Mammary microvascular endothelial cell (primary cell): ENCODE measurements at places on chromosomes 12 and 14. TPM values are rescaled to one million over a fixed set of nuclear protein-coding genes. Genes with fewer than 3 reads are reported as not detected.

The RND1 gene
- 4.1 and 5.3 TPM in 2 replicates for total RNA-seq

The SLC7A7 gene
- 12.2 and 12.6 TPM in 2 replicates for total RNA-seq

The CIROP gene
- total RNA-seq, result not detected in 2 replicates

The KRT3 gene
- total RNA-seq, result not detected in 2 replicates

The KIF26A gene
- 7.3 and 9.4 TPM in 2 replicates for total RNA-seq

The SERPINA10 gene
- not detected in 2 replicates for total RNA-seq

The XPOT gene
- 48.9 and 52.0 TPM in 2 replicates for total RNA-seq

The KRT80 gene
- 1.1 and 1.5 TPM in 2 replicates for total RNA-seq

The PDE3A gene
- 1.1 TPM in 2 replicates for total RNA-seq

The BCL11B gene
- 0.13 TPM in 1 of 2 replicates, not detected in the other for total RNA-seq

The DBX2 gene
- not detected in 2 replicates for total RNA-seq

The REP15 gene
- 2.1 and 4.7 TPM in 2 replicates for total RNA-seq

The CLEC2A gene
- not detected in 2 replicates for total RNA-seq

The CMA1 gene
- not detected in 2 replicates for total RNA-seq

The OLR1 gene
- total RNA-seq, result not detected in 2 replicates

The PZP gene
- total RNA-seq, result 0.05 and 0.20 TPM in 2 replicates

The EML5 gene
- total RNA-seq, result 0.05 and 0.13 TPM in 2 replicates

The LRFN5 gene
- total RNA-seq, result under 0.01 TPM in 1 of 2 replicates, not detected in the other

The CCDC85C gene
- total RNA-seq, result 23.6 and 28.2 TPM in 2 replicates

The PSME2 gene
- total RNA-seq, result 179 and 201 TPM in 2 replicates

The KRT86 gene
- total RNA-seq, result 0.10 TPM in 1 of 2 replicates, not detected in the other

The SMOC1 gene
- total RNA-seq, result 0.27 and 0.64 TPM in 2 replicates

The KRT74 gene
- total RNA-seq, result not detected in 2 replicates

The ZDHHC22 gene
- total RNA-seq, result not detected in 2 replicates

The TUBA1C gene
- total RNA-seq, result 1,170 and 1,280 TPM in 2 replicates

The PRH2 gene
- not detected in 2 replicates for total RNA-seq

The GZMB gene
- not detected in 2 replicates for total RNA-seq

The TEX52 gene
- not detected in 2 replicates for total RNA-seq

The FBXO34 gene
- 11.1 and 12.0 TPM in 2 replicates for total RNA-seq

The ARL6IP4 gene
- 249 and 324 TPM in 2 replicates for total RNA-seq

The TSHR gene
- total RNA-seq, result not detected in 2 replicates

The TAS2R7 gene
- total RNA-seq, result not detected in 2 replicates

The HPD gene
- not detected in 2 replicates for total RNA-seq

The FOXG1 gene
- under 0.01 TPM in 1 of 2 replicates, not detected in the other for total RNA-seq

The ANKRD52 gene
- 17.7 and 18.9 TPM in 2 replicates for total RNA-seq
